ENCODE measurements at places on chromosomes 3 and 15.
A peak's percentile ranks its signal among the peaks of the same experiment; 100 is the strongest.

DNA sequence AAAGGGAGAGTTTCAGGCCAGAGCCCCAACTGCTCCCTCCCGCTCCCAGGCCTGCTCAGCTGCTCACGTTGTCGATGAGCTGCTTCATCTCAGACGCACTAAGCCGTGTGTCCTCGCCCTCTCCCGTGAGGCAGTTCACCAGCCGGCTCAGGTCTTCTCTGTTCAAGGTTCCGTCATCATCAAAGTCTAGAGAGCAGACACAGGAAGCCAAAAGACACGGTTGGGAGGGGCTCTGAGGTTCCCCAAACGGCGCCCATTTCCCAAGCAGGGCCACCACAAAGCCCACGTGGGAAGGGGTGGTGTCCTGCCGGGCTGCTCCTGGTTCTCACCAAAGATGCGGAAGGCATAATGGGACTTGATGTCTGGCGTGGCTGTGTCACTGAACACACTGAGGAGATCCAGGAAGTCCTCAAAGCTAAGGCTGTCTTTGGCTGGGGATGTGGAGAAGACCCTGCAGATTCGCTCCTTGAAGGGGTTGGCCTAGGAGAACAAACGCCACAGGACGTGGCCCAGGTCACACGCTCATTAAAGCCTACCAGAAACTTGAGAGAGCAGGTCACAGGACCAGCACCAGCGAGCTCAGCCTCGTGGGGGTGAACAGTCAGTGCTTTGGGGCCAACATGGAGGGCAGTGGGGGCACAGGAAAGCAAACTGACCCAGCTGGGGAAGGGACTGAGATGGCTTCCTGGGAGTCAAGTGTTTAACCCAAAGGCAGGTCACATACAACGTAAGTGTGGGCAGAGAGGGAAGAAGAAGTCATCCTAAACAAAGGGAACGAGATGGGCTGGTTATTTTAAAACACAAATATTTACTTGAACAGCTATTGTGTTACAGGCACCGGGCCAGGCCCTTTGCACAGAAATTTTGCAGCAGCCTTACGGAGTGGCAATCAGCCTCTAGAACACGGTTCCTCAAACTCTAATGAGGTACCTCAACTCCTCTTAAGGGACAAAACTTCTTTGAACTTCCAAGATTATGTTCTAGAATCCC, 2.4 kb downstream of the CIB1 start:
- peak; percentile 81 for DNase-seq

DNA sequence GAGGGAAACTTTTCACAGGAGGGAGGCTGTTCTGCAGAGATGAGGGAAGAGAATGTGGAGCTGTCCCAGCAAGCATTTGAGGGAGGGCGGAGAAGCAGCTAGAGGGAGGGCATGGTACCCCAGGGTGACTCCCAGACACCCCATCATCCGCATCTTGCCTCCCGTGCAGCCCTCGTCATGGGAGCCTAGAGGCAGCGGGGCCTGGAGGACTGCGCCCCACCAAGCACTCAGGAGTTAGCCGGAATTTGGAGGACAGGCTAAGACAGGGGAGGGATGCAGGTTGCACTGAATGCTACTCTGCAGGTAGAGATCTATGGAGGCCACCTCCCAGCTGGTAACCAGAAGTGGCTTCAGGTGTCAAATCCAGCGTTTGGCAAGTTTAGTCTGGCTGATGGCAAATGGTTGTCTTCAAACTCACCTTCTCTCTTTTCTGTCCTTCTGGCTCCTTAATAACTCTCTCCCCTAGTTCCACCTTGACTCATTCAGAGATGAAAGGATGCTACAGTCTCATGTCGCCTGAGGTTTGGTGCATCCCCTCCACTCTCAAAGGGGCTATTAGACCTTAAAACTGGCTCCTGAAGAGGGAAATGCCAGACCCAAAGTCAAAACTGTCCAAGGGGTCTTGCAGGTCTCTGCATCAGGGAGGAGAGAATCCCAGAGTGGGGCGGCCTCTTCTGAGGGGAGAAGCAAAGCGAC, 155.9 kb upstream of the TLE3 start:
- DNase-seq = no peak

- DNase-seq = no peak
Measured at GRCh38 chr15:32870240-32871033, 152.6 kb downstream of the GREM1 start.

- DNase-seq = no peak
Measured at GRCh38 chr3:125052624-125053303, 3.0 kb downstream of the HEG1 start.

All from AML-193 (cell line).